ENCODE measurements at places on chromosomes 11 and 22.
A peak's percentile ranks its signal among the peaks of the same experiment; 100 is the strongest.

DNA sequence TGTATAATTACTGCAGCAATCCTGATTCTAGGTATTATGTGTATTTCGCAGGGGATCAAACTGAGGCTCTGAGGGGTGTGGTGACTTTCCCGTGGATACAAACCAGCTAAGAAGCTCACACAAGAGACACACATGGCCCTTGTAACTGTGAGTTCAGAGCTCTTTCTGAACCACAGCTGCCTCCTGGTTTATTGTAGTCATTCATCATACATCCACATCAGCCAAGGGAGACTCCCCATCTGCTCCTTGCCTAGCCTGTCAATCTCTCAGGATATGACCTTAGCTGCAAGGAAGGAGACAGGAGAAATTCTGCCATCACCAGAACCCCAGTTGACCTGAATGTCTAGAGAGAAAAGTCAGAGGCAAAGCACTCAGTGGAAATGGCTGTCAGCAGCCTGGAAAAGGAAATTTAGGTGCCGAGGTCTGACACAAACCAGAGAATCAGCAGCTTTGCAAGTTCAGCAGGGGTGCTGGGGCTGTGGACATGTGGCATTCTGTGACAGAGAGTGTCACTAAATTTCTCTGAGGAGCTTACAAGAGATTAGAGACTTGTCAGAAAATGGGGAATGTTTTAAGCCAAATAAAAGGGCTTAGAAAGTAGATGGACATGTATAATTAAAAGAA, 209.5 kb downstream of the AASDHPPT start:
- DNase-seq: peak; percentile 75

DNA sequence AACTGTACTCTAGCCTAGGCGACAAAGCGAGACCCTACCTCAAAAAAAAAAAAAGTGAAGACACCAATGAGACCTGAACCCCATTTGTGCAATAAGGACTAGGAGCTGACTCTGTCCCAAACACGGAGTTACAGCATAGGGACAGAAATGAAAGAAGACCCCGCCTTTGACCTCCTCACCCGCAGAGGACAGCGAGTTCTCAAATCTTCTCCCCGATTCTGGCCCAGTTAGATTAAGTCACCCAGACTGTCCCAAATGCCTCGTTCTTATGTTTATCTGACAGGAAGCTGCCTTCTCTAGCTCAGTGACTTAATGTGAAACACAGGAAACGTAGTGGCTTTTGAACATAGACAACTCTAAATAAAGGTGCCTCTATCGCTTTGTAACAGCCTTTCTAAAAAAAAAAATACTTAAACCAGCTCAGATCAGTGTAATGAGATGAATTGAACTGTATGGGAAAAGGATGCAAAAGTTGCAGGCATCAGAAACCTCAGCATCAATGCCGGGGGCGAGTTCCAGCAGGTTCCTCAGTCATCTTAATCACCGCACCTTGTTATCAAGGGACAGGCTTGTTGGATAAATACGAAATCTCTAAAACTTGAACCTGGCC, 10.6 kb downstream of the MYH9 start:
- DNase-seq: no peak

- DNase-seq: peak; percentile 61
Measured at GRCh38 chr22:26656891-26657851, at the start of gene MIAT. Gene MIAT (plus strand): TSS chr22:26657588.

GRCh38 chr22:48842976-48843375, 984.7 kb downstream of the BRD1 start:
- no peak for DNase-seq

Measured in NCI-H524 (cell line).